Activated naive CD8-positive, alpha-beta T cell treated with anti-CD3 and anti-CD28 coated beads, Interleukin-2, amount 50 U/mL, for 24 hours (primary cell): ENCODE measurements at places on chromosomes 1 and 21.

DNA sequence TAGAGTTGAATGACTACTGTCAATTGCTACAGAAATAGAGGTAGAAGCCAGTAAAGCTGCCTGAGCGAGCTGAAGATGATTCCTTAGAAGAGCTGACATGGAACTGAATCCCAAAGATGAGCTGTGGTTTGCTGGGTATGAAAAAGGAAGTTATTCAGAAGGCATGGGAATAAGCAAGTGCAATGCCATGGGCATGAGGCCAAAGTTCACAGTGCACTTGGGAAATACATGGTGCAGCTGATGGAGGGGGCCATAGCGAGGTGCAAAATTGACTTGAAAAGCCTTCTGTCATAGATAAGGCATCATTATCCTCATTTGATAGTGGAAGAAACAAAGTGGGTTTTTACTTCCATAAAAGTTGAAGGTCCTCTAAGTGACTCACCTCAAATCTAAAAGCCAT, 88.6 kb downstream of the NEK7 start:
- DNase-seq = no peak

DNA sequence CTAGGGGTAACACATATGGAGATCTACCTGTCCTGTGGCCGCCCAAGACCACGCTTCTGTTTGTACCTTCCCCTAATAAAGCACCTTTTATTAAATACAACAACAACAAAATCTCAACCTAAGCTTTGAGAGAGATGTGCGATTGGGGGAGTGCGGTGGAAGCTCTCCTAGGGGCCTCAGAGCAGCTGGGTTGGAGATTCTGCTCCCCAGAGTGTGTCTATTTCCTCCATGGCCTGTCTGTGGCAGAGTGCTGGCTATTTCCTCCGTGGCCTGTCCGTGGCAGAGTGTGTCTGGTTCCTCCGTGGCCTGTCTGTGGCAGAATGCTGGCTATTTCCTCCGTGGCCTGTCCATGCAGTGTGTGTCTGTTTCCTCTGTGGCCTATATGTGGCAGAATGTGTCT, 139.3 kb upstream of the IPO9 start:
- DNase-seq = no peak

DNA sequence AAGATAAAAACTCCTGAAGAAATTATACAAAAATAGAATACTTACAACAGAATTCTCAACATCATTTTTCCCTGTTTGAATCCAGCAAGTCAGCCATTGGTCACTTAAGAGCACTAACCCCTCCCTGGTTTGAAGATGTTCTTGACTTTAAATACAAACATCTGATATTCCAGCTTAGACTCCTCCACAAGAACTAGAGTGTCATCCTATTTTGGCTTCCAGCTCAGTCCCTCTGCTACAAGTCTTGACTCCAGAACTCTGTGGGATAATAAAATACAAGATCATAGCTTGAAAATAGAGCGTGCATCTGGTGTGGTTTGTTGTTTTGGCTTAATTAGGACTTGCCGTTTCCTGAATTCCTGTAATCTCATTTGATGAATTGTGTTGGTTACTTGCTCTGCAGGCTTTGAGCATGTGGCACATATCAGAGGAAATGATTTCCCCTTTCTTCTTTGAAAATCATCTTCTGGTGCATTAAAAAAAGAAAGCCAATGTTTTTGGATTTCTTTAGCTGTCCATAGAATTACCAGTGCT, 63.7 kb upstream of the DPT start:
- DNase-seq = no peak

DNA sequence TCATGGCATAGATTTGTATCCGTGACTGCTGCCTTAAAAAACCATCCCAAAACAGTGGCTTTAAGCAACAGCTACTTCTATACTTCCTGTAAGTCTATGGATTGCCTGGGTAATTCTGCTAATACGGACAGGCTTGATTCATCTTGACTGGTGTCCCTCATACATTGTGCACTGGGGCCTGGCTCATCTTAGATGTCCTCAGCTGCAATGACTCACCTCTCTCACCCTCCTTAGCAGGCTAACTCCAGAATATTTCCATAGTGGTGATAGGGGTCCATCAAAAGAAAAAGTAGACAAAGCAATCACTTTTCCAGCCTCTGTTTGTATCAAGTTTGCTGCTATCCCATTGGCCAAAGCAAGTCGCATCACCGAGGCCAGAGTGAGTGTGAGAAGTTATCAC, 409.1 kb upstream of the KAZN start:
- no peak for DNase-seq

DNA sequence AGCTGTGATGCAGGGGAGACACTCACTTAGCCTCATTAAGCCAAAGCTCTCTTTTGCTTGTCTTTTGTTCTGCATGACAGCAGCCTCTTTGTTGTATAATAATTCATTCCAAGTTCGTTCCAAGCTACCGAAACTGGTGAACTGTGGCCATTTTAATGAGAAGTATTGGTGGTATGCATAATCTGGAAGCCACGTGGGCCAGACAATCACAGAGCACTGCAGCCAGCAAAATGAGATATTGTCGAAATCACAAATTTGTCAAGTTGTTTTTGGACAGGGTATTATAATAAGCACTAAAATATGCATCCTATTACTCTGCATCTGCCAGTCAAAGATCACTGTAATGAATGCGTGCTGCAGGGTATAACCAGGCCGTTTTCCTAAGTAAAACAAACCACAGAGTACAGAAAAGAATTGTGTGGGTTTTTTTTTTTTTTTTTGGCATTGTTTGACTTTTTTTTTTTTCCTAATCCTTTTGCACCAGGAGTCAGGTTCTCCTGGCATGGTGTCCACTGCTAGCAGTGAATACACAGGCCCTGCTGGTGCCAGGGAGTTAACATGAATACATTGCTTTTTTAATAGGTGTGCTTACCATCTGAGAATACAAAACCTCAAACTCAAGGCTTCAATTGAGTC, 423.9 kb downstream of the PTBP2 start:
- no peak for DNase-seq

DNA sequence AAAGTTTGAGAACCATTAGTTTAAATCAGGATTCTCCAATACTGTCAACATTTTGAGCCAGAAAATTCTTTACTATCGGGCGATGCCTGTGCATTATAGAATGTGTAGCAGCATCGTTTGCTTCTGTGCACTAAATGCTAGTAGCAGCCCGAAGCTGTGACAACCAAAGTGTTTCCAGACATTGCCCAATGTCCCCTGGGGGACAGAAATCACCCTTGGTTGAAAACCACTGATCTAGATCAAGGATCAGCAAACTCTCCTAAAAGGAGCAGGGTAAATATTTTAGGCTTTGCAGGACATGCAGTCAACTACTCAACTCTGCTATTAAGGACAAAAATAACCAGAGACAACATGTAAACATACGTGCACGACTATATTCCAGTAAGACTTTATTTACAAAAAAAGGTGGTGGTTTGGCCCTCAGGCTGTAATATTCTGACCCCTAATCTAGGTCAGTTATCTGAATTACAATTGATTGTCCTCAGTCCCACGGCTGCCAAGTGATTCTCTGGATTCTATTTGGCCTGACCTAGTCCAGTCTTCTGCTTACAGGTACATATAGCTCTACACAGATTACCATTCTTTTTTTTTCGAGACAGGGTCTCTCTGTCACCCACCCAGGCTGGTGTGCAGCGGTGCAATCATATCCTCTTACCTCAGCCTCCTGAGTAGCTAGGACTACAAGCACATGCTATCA, 10.6 kb downstream of the FAF1 start:
- no peak for DNase-seq

- no peak for DNase-seq
These were observed 29.3 kb upstream of the IL20 start for GRCh38 chr1:206836111-206836510.

DNA sequence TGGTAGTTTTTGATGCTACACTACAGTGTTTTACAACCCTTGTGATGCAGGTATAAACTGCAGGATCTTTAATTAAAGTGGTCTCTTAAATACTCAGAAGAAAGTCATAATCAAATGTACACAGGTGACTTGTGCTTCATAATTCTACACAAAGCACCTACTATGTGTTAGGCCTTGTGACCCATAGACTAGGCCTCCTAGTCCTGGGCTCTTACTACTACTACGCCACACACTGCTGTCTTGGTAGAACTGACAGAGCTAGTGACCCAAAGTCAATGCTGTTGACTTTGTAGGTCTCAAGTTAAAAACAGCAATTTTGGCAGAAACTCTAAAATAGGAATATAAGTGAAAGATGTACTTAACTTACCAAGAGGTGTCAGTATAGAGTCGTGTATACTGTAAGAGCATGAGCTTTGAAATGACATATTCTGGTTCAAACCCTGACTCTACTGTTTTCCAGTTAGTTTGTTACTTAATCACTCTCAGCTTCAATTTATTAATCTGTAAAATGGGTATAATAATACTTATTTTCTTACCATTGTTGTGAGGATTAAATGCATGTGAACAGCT, 48.6 kb upstream of the LMO4 start:
- no peak for DNase-seq

DNA sequence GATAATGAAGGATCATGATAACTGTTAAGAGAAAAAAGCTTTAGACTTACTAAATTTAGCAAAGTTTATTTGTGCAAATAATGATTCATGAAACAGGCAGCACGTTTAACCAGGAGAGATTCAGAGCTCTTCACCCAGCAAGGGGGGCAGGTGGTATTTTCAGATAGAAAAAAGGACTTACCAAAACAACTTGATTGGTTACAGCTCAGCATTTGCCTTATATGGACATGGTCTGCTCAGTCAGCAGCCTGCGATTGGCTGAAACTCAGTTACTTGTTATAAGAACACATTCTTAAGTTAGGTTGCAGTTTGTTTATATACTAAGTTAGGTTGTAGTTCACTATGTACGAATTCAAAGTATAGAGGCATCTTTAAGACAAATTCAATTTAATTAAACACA, 165.6 kb downstream of the DUSP10 start:
- no peak for DNase-seq

DNA sequence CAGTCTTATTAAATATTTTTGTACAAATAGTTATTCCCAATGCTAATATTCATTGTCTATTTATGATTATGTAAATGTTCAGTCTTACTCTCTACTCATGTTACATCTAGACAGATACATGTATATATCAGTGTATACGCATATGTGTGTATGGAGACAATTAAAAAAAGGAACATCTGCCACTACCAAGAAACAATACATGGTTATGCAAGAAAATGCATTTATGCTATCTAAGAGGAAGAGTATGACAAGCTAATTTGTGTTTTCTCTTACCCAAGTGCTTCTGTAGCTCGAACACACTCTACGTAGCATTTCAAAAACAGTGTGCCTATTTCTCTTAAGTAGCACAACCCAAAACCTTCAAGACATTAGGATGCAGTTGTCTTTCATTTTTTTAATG, 6.1 kb upstream of the RLF start:
- no peak for DNase-seq

GRCh38 chr1:155254714-155255242, 505 bp downstream of the ENTREP3 start:
- no peak for DNase-seq

GRCh38 chr1:52399629-52400028, 4.6 kb downstream of the ORC1 start:
- no peak for DNase-seq

DNA sequence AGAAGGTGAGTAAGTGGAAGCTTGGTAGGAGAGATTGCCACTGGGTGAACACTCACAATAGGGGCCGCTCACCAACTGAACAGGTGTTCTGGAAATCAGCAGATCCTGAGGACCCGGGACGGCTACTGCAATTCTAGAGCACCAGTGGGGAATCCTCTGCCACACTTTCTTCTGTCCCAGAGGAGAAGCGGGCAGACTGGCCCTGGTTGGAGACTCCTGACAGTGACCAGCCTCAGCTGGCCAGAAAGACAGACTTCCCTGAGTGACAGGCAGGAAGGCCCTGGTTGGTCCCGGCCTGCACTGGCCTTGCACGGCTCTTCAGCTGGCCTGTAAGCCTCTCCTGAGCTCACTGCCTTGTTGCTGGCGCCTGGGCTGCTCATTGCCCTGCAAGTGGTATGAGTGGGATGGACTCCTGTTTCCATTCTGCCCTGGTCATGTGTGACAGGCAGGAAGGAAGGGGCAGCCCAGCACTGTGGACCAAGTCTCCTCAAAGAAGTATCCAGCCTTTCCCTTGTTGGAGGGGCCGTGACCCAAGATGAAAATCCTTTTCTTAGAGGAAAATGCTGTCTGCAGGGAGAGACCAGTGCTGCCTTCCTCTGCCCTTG, 34.5 kb downstream of the MAN1C1 start:
- no peak for DNase-seq

DNA sequence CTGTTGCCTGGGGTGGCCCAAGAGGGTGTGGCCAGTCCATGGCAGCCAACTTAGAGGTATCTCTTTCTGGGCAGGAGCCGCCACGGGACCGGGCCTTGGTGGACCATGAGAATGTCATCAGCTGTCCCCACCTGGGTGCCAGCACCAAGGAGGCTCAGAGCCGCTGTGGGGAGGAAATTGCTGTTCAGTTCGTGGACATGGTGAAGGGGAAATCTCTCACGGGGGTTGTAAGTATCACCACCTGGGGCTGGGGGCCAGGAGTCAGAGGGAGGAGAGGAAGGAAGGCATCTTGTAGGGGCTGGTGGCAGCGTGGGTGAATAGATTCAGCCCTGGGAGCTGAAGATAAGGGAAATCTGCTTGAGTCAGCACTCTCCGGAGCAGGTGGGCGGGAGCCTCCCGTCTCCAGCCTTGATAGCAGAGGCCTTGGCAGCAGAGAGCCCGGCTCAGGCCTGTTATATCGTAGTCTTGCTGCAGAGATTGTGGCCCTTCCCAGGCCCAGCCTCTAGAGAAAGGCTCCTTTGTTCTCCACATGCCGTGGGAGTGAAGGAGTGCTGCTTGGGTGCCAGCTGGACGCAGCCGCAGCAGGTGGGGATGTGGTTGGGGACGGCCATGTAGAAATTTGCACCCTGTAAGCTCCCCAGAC, 25.4 kb downstream of the PHGDH start:
- DNase-seq = no peak

GRCh38 chr1:34618381-34618780, 136.5 kb upstream of the GJB5 start:
- no peak for DNase-seq

GRCh38 chr1:228004856-228005462, 1.8 kb upstream of the WNT3A start:
- no peak for DNase-seq

- DNase-seq = no peak
These were observed 642.1 kb upstream of the ADGRL2 start for GRCh38 chr1:81158592-81158991.
